ENCODE measurements at places on chromosomes 2 and 18. TPM values are rescaled to one million over a fixed set of nuclear protein-coding genes. Genes with fewer than 3 reads are reported as not detected.

The AGXT gene
- not detected for total RNA-seq

The CAVIN2 gene
- total RNA-seq: 10.3 TPM

The ANKRD62 gene
- not detected for total RNA-seq

The COBLL1 gene
- 4.1 TPM for total RNA-seq

The EFR3B gene
- total RNA-seq: 16.8 TPM

The RGPD4 gene
- total RNA-seq: 0.07 TPM

The NT5C1B gene
- not detected for total RNA-seq

The MFSD2B gene
- total RNA-seq: 0.24 TPM

The ZNF513 gene
- total RNA-seq: 15.6 TPM

The GNAL gene
- total RNA-seq: 4.8 TPM

The PHOSPHO2 gene
- total RNA-seq: 3.0 TPM

The POTEJ gene
- total RNA-seq: not detected

The ADGRF3 gene
- 0.09 TPM for total RNA-seq

The GPR39 gene
- 9.8 TPM for total RNA-seq

The PCARE gene
- not detected for total RNA-seq

The HOXD13 gene
- 0.34 TPM for total RNA-seq

The HS1BP3 gene
- 35.6 TPM for total RNA-seq

The AGAP1 gene
- 18.8 TPM for total RNA-seq

The OXER1 gene
- not detected for total RNA-seq

The SANBR gene
- 12.1 TPM for total RNA-seq

The PLGLB1 gene
- total RNA-seq: 1.1 TPM

The RUFY4 gene
- total RNA-seq: not detected

The KRTCAP3 gene
- 0.71 TPM for total RNA-seq

The C2orf15 gene
- total RNA-seq: 0.40 TPM

The RIT2 gene
- total RNA-seq: not detected

The SERPINB3 gene
- 0.26 TPM for total RNA-seq

The FN1 gene
- total RNA-seq: 194 TPM

The TTN gene
- 0.03 TPM for total RNA-seq

The SP140L gene
- 3.3 TPM for total RNA-seq

The PAX3 gene
- total RNA-seq: not detected

The FAP gene
- not detected for total RNA-seq

The RTKN gene
- total RNA-seq: 19.2 TPM

The AKAIN1 gene
- total RNA-seq: not detected

The GALNT3 gene
- not detected for total RNA-seq

The ARHGAP15 gene
- not detected for total RNA-seq

The CNDP1 gene
- total RNA-seq: not detected

The SFTPB gene
- total RNA-seq: 0.22 TPM

The SPATA3 gene
- total RNA-seq: not detected

The NRP2 gene
- total RNA-seq: 172 TPM

The IL37 gene
- not detected for total RNA-seq

The NTSR2 gene
- total RNA-seq: not detected

The POTEC gene
- not detected for total RNA-seq

The UXS1 gene
- 53.5 TPM for total RNA-seq

The ELAC1 gene
- total RNA-seq: 4.0 TPM

The DNPEP gene
- 63.9 TPM for total RNA-seq

The SLC23A3 gene
- total RNA-seq: 0.58 TPM

The FOXI3 gene
- not detected for total RNA-seq
